ENCODE measurements at places on chromosomes 3 and 15.

DNA sequence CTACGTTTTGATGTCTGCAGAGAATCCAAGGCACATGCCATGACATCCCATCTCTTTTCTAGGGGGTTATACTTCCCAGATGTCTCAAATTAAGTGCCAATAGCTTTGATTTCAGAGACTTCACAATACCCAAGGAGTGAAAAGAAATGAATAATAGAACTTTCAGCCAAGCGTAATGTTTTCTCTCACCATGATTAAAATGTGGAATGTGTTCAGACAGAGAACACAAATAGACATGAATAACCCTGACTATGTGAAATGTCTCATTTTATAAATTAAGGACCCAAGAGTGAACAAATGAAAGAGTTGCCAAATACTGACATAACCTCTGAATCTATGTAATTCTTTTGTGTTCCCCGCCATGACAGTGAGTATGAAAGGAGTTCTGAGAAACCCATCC lies 123.6 kb upstream of the GAP43 start:
- ATAC-seq: no peak

- ATAC-seq: no peak
These were observed 78.4 kb upstream of the RAD18 start for GRCh38 chr3:9041626-9042025.

DNA sequence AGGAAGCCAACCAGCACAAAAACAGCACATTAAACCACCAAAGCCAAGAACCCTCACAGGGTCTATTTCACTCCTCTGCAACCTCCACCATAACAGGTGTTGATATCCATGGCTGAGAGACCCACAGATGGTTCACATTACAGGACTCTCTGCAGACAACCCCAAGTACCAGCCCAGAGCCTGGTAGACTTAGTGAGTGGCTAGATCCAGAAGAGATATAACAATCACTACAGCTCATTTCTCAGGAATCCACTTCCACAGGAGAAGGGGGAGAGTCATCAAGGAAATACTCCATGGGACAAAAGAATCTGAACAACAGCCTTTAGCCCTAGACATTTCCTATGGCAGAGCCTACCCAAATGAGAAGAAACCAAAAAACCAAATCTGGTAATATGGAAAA lies 168.1 kb upstream of the CD96 start:
- no peak for ATAC-seq

GRCh38 chr3:129344540-129345220 lies 66.0 kb downstream of the HMCES start:
- ATAC-seq: peak; percentile 13

DNA sequence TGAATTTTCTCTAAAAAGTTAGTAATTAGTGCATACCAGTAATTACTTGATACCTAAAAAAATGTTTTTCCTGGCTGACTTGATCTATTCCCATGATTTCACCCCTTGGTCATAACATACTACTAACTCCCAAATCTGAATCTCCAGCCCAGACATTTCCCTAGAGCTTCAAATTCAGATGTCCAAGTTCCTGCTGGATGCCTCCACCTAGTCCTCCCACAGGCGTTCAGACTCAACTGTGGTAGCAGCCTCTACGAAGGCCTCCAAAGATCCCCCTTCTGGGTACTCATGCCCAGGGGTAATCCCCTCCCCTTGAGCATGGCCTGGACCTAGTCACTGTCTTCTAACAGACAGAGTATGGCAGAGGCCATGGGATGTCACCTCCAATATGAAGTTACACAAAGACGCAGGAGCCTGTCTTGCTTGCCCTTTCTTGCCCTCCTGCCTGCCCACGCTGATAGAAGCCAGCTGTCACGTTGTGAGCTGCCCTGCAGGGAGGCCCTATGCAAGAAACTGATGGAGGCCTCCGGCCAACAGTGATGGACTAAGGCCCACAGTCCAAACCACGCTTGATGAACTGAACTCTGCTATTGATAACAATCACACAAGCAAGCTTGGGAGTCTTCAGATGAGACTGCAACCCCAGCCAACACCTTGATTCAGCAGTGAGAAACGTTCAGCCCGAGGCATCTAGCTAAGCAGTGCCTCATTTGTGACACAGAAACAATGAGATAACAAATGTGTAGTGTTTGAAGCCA lies 8.6 kb upstream of the FBN1 start:
- ATAC-seq: no peak

- no peak for ATAC-seq
These were observed 6.8 kb upstream of the AMOTL2 start for GRCh38 chr3:134381076-134381475.

DNA sequence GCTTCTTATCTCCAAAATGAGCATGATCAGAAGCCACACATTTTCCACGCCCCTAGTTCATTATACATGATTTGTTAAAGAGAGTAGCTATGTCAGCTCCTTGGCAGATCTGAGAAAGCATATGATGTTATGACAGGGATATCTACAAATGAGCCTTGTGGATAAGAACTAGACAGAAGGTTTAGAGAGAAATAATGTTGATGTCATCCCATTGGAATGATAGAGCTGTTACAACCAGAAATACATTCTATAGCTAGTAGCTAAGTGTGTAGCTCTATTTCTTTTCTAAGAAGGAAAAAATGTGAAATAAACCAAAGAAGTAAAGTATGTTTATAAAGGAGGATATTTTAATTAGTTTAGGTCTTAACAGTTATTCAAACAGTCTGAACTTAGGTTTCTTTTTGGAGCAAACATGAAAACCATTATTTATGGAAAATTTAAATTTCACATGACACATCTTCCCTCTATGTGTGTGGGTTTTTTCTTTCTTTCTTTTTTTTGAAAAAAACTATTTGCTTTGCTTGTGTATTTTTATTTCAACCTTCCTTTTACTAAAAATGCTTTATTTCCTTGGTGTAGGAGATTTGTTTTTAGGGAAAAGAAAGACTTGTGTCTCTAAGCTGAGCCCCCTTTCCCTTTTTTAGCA lies 167.7 kb downstream of the GHSR start:
- peak; percentile 55 for ATAC-seq

- no peak for ATAC-seq
These were observed 292.9 kb upstream of the NR2F2 start for GRCh38 chr15:96037584-96037983.

DNA sequence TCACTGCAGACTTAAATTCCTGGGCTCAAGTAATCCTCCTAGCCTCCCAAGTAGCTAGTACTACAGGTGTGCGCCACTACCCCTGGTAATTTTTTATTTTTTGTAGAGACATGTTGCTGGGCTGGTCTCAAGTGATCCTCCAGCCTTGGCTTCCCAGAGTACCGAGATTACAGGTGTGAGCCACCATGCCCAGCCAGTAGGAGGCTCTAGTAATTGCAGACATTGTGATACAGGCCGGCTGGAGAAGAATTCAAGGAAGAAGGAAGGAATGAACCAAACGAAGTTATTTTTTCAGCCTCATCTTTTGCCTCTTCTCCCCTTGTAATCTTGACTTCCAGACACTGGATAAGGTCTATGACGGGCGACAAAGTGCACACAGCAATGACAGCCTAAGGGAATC lies 3.2 kb upstream of the PPP4R2 start:
- ATAC-seq: no peak

- ATAC-seq: no peak
These were observed 9.3 kb downstream of the USP3 start for GRCh38 chr15:63513728-63514127.

DNA sequence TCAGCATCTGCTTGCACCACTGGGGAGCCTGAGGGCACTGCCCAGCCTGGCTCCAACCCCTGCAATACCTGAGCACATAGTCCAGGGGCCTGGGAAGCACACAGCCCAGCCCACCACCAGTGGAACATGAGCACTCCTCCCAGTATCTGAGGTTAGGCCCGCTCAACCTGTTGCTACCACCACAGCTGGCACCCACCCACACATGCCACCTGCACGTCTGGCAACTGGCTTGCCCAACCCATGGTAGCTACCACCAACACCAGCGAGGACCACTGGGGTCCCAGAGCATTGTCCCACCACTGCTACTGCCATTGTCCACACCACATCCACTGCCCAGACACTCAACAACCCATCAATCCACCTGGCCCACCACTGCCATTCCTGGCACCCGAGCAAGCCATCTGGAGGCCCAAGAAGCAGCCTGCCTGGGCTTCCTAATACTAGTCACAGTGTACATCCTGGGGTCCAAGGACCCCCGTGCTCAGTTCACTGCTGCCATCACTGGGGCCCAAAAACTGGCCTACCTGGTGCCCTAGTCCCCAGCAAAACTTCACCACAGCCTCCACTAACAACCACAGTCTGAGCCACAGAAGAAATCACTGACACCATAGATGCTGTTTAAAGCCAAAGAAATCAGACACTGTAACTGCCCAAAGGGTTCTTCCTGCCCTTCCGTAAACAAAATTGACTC lies 62.1 kb upstream of the TBC1D23 start:
- no peak for ATAC-seq

GRCh38 chr3:10090179-10090578 lies 17.9 kb downstream of the FANCD2OS start:
- ATAC-seq: no peak

GRCh38 chr3:196120291-196120951 lies 38.5 kb upstream of the TFRC start:
- no peak for ATAC-seq

DNA sequence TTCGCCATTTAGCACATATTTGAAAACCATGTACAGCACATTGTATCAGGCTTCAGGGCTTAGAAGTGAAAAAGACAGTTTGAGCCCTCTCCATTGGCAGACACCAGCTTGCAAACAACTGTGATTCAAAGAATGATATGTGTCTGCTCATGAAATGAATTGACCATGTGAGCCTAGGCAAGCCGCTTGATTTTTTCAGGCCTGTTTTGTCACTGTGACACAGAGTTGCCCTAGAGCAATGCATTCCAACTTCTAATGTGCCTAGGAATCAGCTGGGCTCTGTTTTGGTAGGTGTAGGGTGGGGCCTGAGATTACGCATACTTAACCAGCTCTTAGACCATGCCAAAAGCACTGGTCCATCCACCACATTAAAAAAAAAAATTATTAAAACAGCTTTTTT lies 53.0 kb downstream of the ATP2C1 start:
- ATAC-seq: peak; percentile 75

- no peak for ATAC-seq
These were observed 41.4 kb downstream of the MUC20 start for GRCh38 chr3:195762249-195762585.

DNA sequence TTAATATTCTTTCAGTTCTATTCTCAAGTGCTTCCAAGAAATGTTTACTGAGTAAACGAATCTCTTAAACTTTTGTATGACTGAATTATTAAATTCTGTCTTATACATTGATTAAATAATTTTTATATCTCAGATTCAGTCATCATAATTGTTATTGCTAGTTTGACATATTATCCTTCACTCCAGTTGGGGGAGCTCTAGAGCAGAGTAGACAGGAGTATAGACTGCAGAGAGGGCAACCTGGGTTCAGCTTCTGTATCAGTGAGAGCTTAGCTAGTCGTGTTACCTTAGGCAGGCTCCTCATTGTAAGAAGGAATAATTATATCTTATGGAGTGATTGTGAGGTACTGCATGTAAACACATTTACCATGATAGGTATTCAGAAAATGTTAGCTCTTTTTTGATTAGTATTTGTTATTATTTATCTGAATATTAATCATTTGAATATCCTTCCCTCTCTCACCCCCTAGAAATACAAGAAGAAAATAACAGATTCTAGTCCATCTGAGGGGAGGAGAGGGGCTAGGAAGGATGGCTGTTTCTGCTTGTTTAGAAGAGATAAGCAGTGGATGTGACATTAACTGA lies 31.0 kb upstream of the ZCWPW2 start:
- ATAC-seq: peak; percentile 80

DNA sequence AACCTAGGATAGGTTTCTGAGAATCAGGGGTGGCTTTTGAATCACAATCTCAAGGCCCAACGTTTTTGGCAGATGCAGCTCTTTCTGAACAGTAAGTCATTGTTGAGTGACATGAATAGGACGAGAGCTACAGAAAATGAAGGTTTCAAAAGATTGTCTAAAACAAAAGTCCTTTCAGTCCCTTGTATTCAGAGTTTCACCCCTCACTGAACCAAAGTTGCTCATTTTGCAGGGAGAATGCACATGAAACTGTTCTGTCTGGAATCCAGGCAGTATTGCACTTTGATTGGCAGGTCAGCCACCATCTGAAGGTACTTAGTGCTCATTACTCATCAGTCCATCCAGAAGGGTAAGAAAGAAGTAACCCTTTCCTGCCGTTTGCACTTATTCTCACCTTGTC lies 24.1 kb upstream of the RASGRP1 start:
- ATAC-seq: no peak

GRCh38 chr15:79561982-79562381 lies 129.8 kb downstream of the MINAR1 start:
- peak; percentile 25 for ATAC-seq

GRCh38 chr3:178393824-178394223 lies 142.4 kb upstream of the KCNMB2 start:
- ATAC-seq: no peak

- ATAC-seq: no peak
These were observed 117.9 kb upstream of the UBE2E2 start for GRCh38 chr3:23085261-23085660.

- no peak for ATAC-seq
These were observed 450.7 kb downstream of the NSUN3 start for GRCh38 chr3:94513600-94513999.

DNA sequence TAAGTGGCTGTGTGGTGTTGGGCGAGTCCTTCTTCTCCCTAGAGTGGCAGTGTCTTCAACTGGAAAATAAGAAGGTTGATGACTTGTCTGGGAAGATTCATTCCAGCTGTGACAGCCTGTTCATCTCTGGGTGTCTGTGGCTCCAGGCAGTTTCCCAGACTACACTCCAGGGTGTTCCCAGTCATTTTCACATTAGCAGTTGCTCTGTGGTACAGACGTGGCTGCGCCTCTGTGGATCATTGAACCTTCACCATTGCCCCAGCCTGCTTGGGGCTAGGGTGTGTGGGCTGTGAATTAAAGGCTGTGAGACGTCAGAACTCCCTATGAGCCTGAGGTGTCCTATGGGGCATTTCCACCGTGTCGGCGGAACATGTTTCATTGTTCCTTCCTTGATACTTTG lies 239.6 kb upstream of the NR2E3 start:
- no peak for ATAC-seq

GRCh38 chr15:59887211-59887610 lies 116.9 kb upstream of the FOXB1 start:
- ATAC-seq: no peak

DNA sequence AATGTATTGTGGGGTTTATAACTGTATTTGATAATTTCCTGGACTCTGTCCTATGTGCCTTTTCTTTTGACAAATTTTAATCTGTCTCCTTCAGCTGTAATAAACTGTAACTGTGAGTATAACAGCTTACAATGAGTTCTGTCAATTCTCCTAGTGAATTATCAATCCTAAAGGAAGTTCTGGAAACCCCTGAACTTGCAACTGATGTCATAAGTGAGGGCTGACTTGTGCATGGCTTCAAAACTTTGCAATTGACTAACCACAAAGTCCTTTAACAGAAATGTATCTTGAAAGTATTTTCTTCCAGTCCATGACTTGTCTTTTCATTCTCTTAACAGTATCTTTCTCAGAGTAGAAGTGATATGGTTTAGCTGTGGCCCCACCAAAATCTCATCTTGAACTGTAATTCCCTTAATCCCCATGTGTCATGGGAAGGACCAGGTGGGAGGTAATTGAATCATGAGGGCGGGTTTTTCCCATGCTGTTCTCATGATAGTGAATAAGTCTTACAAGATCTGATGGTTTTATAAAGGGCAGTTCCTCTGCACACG lies 108.3 kb downstream of the TFDP2 start:
- ATAC-seq: no peak

Data from motor neuron (in vitro differentiated cells).